ENCODE measurements at places on chromosomes 3 and 15.

- no peak overlapping the region for H3K4me3 ChIP-seq
- no peak for DNase-seq
- peaks cover 20% of the 10 kb centered on the region for H3K4me1 ChIP-seq
- H3K27me3 ChIP-seq, result no peaks in the 10 kb centered on the region
- H3K36me3 ChIP-seq, result no peaks in the 10 kb centered on the region
Observed at GRCh38 chr3:183285318-183285717, 32.3 kb downstream of the B3GNT5 start.

- H3K27ac ChIP-seq, result no peak overlapping the region
- H3K36me3 ChIP-seq, result no peaks in the 10 kb centered on the region
- H3K4me1 ChIP-seq, result no peaks in the 10 kb centered on the region
- no peak for DNase-seq
Observed at GRCh38 chr15:57823325-57823882, 116.9 kb downstream of the POLR2M start.

GRCh38 chr3:168996622-168997021 lies 666.9 kb downstream of the MECOM start:
- no peak overlapping the region for H3K27ac ChIP-seq
- H3K4me1 ChIP-seq, result no peaks in the 10 kb centered on the region
- no peak overlapping the region for H3K4me3 ChIP-seq
- no peak for DNase-seq

DNA sequence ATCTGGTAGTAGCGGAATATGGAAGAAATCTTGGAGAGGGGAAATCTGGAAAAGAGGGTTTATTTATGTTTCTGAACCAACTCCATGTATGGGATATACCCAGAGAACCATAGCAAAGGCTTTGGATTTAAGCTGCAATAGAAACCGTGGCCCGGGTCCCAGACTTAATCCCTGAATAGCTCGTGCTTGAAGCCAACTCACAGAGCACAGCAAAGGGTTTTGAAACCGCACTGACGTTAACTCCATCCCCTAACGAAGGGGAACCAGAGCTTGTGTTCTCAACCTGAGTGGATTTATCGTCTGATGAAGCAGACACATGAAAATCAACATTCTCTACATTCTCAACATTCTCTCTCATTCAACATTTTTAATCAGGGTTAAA lies 154.6 kb downstream of the APBA2 start:
- no peak overlapping the region for H3K4me3 ChIP-seq
- no peaks in the 10 kb centered on the region for H3K36me3 ChIP-seq
- H3K27me3 ChIP-seq, result no peaks in the 10 kb centered on the region
- H3K27ac ChIP-seq, result no peak overlapping the region
- peaks cover 6% of the 10 kb centered on the region for H3K4me1 ChIP-seq
- DNase-seq, result no peak

GRCh38 chr3:52190294-52191074 lies 7.5 kb upstream of the ALAS1 start:
- H3K4me1 ChIP-seq, result peaks cover 52% of the 10 kb centered on the region
- peak; percentile 51 for DNase-seq

DNA sequence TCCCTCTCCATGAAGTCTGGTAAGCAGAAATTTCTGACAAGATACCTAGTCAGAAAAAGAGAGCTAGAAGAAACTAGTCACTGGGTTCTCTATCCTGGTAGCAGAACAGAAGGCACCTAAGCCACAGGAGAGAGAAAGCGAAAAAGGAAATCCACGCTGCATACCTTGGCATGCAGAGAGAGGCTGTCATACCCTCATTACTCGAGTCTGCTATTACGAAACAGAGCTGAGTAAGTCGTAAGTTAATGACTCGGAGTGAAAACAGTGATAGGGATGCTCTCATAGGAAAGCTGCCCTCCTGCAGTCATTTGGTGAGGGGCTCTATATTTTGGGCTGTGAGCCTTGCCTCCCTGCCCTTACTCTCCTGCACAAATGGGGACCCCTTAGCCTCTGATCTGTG lies 16.2 kb downstream of the CLRN1 start:
- no peak overlapping the region for H3K27ac ChIP-seq
- no peaks in the 10 kb centered on the region for H3K36me3 ChIP-seq
- H3K4me3 ChIP-seq, result no peak overlapping the region
- no peak for DNase-seq

DNA sequence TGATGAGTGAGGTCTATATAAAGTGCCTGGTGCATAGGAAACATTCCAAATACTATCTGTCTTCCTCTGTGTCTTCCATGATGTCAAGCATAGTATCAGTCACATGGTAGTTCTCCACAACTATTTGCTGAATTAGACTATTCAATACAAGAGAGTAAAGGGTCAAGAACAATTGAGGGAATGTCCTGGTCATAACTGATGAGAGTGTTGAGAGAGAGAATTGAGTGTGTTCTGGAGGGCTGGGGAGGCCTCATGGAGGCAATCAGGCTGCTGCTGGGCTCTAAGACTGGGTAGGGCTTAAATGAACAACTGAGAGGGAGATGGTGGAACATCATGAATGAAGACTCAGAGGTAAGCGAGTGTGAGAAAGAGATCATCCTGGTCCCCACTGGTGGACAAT lies 433.7 kb upstream of the ONECUT1 start:
- H3K36me3 ChIP-seq, result no peaks in the 10 kb centered on the region
- H3K27ac ChIP-seq, result no peak overlapping the region
- H3K27me3 ChIP-seq, result no peaks in the 10 kb centered on the region
- DNase-seq, result no peak

DNA sequence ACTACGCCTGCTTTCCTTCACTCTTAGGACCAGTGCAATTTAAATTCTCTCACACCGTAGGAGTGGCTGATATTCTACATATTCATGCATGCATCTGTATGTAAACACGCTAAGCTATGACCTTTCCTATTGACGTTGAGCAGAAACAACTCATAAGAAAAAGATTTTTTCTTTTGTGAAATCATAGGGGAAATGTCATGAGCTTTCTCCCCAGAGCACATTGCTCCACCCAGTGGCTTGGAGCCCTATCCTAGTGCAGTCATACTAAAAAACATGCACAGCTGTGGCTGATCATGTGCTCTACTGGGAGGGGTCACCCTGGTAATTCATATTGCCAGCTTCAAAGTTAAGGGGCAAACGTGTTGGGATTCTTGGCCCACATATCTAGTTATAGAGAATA lies 1.8 kb upstream of the MESD start:
- H3K27ac ChIP-seq, result peak overlapping the region; percentile 95
- H3K4me3 ChIP-seq, result no peak overlapping the region
- DNase-seq, result no peak
- H3K27me3 ChIP-seq, result no peaks in the 10 kb centered on the region
- peaks cover 53% of the 10 kb centered on the region for H3K4me1 ChIP-seq

GRCh38 chr15:45648521-45649200 lies 13.8 kb downstream of the SQOR start:
- peaks cover 17% of the 10 kb centered on the region for H3K4me1 ChIP-seq
- no peak for DNase-seq
- no peak overlapping the region for H3K4me3 ChIP-seq

DNA sequence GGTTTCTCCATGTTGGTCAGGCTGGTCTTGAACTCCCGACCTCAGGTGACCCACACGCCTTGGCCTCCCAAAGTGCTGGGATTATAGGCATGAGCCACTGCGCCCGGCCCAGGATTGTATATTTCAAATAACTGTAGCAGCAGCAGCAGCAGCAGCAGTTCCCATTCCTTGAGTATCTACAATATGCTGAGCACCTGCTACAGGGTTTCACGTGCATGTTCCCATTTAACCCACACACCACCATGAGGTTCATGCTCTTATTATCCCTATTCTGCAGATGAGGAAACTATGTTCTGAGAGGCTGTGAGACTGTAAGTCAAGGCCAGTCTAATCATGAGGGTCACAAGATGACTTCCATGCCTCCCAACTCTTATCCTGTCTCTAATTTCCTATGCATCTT lies 30.9 kb upstream of the FOXP1 start:
- H3K4me3 ChIP-seq, result no peak overlapping the region
- no peaks in the 10 kb centered on the region for H3K36me3 ChIP-seq
- no peak for DNase-seq
- no peaks in the 10 kb centered on the region for H3K27me3 ChIP-seq
- no peaks in the 10 kb centered on the region for H3K4me1 ChIP-seq

- no peaks in the 10 kb centered on the region for H3K36me3 ChIP-seq
- H3K27ac ChIP-seq, result no peak overlapping the region
- H3K27me3 ChIP-seq, result no peaks in the 10 kb centered on the region
- no peak overlapping the region for H3K4me3 ChIP-seq
Observed at GRCh38 chr15:25185791-25186190, 231.0 kb downstream of the SNRPN start.

- H3K36me3 ChIP-seq, result peaks cover 3% of the 10 kb centered on the region
- H3K27me3 ChIP-seq, result no peaks in the 10 kb centered on the region
- no peak overlapping the region for H3K27ac ChIP-seq
Observed at GRCh38 chr3:143445118-143445517, 325.5 kb downstream of the CHST2 start.

DNA sequence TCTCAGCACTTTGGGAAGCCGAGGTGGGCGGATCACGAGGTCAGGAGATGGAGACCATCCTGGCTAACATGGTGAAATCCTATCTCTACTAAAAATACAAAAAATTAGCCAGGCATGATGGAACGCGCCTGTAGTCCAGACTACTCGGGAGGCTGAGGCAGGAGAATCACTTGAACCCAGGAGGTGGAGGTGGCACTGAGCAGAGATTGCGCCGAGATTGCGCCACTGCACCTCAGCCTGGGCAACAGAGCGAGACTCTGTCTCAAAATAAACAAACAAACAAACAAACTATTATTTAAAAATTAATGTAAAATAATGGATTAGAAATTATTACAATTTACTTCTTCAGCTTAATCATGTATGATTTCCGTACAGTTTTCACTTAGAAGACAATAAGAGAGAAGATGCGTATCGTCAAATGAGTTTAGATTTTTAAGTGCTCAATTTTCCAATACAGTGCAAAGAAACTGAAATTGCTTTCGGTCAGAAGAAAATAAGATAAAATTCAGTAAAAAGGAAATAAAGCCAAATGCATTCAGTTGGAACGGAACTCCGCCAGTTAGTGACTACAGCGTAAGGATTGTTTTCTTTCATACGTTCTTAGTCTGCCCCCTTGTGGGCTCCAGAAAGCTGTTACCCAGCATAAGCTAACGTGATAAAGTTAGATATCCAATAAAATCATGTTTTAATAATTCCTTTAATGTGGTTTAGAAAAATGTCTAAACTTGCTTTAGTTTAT lies 24.8 kb downstream of the AADAC start:
- H3K4me3 ChIP-seq, result peak overlapping the region; percentile 41
- no peak overlapping the region for H3K27ac ChIP-seq
- peaks cover 11% of the 10 kb centered on the region for H3K27me3 ChIP-seq
- peaks cover 24% of the 10 kb centered on the region for H3K4me1 ChIP-seq

DNA sequence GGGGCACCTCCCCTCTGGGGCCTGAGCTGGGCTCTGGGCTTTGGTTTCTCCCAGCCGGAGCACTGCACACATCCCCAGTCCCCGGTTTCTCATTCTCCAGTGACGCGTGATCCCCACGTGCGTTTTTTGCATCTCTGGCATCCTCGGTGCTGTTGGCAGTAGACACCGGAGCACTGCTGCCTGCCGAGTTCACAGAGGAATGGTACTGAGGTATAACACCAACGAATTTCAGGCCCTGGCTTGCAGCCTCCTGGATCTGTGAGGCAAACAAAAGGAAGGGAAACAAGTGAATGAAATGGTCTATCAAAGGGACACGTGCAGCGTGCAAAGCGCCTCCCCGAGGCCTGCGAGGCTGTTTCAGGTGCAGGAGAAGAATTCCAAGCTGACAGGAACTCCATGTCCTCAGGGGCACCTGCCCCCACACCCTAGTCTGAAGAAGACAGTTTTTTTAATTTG lies 112.9 kb downstream of the OXNAD1 start:
- peak overlapping the region; percentile 60 for H3K27ac ChIP-seq
- DNase-seq, result no peak
- no peaks in the 10 kb centered on the region for H3K27me3 ChIP-seq

DNA sequence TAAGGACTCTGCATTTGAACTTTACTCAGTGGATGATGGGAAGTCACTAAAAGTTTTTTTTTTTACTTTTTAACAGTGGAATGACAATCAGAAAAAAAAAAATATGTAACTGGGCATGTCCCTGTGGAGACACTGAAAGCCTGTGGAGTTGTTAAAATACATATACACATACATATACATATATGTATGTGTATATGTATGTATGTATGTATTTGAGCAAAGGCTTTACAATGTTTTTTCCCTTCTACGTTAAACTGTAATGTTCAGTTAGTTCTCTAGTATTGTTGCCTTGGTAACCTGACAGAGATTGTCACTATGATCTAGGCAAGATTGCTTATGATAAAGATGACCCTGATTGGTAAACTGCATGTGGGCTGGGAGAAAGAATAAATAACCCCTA lies 30.3 kb downstream of the NSUN3 start:
- no peak for DNase-seq
- no peak overlapping the region for H3K4me3 ChIP-seq
- no peaks in the 10 kb centered on the region for H3K27me3 ChIP-seq
- no peak overlapping the region for H3K27ac ChIP-seq
- H3K36me3 ChIP-seq, result peaks cover 30% of the 10 kb centered on the region

DNA sequence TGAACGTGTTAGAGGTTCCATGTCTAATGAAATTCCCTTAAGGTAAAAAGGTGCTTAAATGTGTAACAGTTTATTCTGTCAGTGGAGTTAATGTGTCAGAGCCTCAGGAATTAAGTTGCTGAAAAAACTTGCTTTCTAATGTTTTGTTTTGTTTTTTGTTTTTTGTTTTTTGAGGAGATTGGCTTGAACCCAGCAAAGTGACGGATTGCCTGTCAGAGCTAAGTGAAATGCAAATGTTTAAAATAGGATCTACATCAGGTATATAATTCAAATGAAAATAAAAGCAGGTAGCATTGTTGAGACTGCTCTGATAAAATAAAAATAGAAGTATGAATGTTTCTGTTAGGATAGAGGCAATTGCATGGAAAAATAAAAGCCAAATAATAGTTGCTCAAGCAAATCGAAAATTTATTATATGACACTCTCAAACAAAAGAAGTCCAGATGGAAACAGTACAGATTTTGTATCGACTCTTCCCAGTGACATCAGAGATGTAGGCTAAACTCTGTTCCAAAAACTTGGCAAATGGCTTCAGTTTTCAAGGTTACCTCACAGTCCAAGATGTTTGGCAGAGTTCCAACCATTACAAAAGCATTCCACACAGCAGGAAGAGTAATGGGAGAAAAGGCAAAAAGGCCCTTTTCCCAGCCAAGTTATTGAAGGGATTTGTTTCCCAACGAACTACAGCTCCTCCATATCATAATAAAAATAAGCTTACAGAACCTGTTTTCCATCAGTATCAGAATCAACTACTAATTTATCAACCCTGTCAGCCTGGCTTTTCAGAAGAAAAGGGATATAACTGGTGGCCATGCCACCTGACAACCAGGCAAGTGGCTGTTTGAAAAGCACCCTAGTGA lies 291.0 kb downstream of the TBL1XR1 start:
- H3K4me1 ChIP-seq, result no peaks in the 10 kb centered on the region
- DNase-seq, result no peak
- H3K27ac ChIP-seq, result no peak overlapping the region
- no peak overlapping the region for H3K4me3 ChIP-seq
- H3K27me3 ChIP-seq, result no peaks in the 10 kb centered on the region
- no peaks in the 10 kb centered on the region for H3K36me3 ChIP-seq

- no peak for DNase-seq
- no peaks in the 10 kb centered on the region for H3K4me1 ChIP-seq
- no peak overlapping the region for H3K4me3 ChIP-seq
- no peak overlapping the region for H3K27ac ChIP-seq
- peaks cover 65% of the 10 kb centered on the region for H3K36me3 ChIP-seq
Observed at GRCh38 chr15:42772144-42772543, 35.2 kb upstream of the CDAN1 start.

All from spleen (tissue), 13 donors.